ENCODE measurements at places on chromosomes 16 and 17.

- H3K27ac ChIP-seq, result no peak overlapping the region
- H3K4me1 ChIP-seq, result no peaks in the 10 kb centered on the region
- no peaks in the 10 kb centered on the region for H3K27me3 ChIP-seq
- H3K4me3 ChIP-seq, result no peak overlapping the region
Measured at GRCh38 chr17:79305768-79306423, 231.3 kb downstream of the ENGASE start.

GRCh38 chr17:80104956-80105375 lies 3.6 kb downstream of the GAA start:
- H3K4me3 ChIP-seq, result no peak overlapping the region
- peaks cover 3% of the 10 kb centered on the region for H3K36me3 ChIP-seq
- peaks cover 40% of the 10 kb centered on the region for H3K27me3 ChIP-seq
- peaks cover 27% of the 10 kb centered on the region for H3K4me1 ChIP-seq

DNA sequence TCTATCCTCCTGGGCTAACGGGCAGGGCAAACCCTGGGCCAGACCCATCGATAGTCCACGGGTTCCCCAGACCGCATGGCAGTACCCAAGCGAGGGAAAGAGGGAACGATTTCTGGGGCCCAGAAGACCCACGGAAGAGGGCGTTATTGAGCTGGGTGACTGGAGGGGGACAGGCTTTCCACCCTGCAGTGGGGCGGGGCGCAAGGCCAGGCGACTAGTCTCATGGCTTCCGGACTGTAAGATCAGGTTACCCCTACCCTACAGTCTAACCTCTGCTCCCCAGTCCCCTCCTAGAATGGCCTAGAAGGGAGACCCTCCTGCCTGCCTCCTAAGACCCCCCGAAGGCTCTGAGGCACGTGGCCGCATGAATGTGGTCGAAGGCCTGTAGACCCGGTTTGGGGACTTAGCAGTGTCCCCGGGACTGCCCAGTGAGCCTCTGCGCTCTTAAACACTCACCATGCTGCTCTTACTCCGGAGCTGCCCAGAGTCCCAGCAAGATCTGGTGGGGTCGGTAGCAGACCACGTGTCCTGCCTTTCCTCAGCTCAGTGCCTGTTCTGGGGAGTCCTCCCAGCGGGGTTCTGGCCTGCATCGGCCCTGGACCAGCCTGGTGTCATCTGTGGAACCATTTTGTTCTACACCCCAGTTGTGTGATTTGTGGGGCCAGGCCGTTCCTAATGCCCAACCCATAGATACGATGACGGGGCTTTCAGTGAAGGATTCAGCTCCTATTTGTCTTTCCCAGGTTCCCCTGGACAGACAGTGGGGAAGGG lies 13.2 kb upstream of the AURKB start:
- H3K27me3 ChIP-seq, result no peaks in the 10 kb centered on the region
- peak overlapping the region; percentile 97 for H3K27ac ChIP-seq
- DNase-seq, result peak; percentile 73
- peaks cover 16% of the 10 kb centered on the region for H3K4me1 ChIP-seq
- H3K4me3 ChIP-seq, result peak overlapping the region; percentile 93
- H3K36me3 ChIP-seq, result peaks cover 13% of the 10 kb centered on the region

DNA sequence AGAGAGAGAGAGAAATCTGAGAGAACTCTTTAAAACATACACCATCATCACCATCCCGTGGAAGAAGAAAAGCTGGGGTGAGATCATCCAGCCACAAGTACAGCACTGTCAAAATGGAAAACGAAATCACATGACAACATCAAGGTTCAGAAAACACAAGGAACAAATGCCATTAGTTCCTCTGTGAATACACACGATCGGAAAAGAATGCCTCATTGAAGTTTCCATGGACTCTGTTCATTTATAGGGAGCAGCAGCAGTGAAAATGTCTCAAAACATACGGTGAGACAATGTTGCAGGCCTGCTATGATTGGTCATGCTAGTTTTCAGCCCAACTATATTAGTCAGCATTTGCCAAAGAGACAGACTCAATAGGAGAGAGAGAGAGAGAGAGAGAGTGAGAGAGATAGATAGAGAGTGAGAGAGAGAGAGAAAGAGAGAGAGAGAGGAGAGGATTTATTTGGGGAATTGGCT lies 4.4 kb downstream of the CFAP97D1 start:
- peak; percentile 77 for DNase-seq
- H3K27ac ChIP-seq, result no peak overlapping the region
- H3K27me3 ChIP-seq, result peaks cover 3% of the 10 kb centered on the region
- no peaks in the 10 kb centered on the region for H3K36me3 ChIP-seq

DNA sequence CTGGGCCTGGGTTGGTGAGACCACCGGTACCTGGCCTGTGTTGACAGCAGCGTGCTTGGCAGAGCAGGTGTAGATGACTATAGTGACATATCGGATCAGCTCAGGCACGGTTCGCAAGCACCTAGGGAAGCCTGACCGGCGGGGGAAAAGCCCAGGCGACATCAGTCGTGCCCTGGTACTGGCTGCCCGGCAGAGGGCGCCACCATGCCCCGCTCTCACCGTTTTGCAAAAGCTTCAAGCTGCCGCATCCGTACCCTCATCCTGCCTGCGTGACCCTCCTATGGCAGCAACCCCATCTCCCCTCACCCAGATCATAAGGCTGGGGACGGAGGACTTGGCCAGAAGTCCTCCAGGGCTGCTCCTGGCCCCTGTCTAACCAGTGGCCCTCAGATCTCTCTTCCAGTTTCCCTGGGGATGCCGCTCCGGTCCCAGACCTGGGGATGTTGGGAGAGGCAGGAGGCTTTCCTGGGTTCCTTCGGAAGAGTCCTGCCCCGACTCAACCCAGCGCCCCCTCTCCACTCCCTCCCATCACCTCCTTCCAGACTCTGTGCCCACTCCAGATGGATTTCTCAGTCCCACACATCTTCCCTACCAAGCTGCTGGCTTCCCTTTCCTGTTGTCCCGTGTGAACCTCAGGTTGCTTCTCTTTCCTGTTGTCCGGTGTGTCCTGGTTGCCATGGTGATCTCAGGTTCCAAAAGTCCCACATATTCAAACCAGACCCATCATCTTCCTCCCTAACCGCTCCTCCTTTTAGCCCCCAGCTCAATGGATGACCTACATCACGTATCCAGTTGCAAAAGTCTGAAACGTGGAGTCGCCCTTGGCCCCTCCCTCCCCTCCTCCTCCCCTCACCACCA lies 13.7 kb downstream of the ALOX12B start:
- no peak overlapping the region for H3K27ac ChIP-seq
- peak; percentile 62 for DNase-seq
- no peaks in the 10 kb centered on the region for H3K36me3 ChIP-seq
- no peak overlapping the region for H3K4me3 ChIP-seq

DNA sequence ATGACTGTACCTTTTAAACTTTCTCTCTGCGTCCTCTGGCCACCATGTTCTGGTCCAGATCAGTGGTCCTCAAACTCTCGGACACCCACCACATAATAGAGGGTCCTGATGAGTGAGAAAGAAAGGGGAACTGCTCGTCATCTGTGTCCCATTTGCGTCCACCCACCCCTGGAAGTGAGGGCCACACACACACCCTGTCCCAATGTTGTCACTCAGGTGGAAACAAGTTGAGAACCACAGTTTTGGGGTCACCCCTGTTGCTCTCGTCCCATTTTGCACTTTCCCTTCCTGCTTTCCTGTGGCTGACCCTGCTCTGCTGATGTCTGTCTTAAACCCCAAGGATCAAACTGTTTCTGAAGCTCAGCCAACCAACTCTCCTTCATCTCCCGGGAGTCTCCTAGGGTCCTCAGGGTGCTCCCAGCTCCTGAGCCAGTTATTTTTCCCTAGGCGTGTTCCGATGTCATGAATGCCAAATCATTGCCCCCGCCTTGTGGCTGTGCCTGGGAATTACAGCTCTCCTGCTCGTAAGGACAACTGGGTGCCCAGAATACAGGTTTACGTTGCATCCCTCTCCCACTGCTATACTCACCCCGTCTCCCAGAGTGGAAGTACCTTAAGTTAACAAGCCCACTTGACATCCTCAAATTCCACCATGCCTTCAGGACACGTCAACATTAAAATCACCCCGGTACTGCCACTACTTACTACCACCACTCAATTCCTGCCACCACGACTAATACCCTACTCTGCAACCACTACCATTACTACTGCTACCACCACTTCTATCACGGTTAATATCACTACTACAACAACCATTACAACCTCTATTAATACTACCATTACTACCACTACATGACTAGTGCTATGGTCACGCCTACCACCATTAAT lies 26.0 kb upstream of the HNF1B start:
- peaks cover 4% of the 10 kb centered on the region for H3K4me1 ChIP-seq
- no peaks in the 10 kb centered on the region for H3K27me3 ChIP-seq
- peak; percentile 63 for DNase-seq
- H3K4me3 ChIP-seq, result no peak overlapping the region

DNA sequence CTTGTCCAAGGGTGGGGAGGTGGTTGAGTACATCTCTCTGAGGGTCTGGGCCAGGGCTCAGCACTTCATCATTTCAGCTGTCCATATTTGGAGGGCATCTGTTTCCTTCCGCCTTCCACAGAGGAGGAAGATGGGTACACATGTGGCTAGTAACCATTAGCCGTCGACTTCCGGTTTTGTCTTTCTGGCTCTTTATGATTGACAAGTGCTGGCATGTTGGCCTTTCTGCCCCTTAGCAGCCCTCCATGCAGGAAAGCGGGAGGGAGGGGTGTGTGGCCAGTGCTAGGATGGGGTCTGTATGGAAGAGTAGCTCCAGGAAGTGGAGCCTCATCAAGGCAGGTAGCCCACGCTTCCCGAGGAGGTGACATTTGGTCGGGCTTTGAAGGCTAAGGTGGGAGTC lies 69.6 kb downstream of the RAI1 start:
- no peak overlapping the region for H3K4me3 ChIP-seq
- no peak overlapping the region for H3K27ac ChIP-seq
- H3K36me3 ChIP-seq, result peaks cover 25% of the 10 kb centered on the region
- H3K4me1 ChIP-seq, result peaks cover 30% of the 10 kb centered on the region
- H3K27me3 ChIP-seq, result no peaks in the 10 kb centered on the region
- no peak for DNase-seq

DNA sequence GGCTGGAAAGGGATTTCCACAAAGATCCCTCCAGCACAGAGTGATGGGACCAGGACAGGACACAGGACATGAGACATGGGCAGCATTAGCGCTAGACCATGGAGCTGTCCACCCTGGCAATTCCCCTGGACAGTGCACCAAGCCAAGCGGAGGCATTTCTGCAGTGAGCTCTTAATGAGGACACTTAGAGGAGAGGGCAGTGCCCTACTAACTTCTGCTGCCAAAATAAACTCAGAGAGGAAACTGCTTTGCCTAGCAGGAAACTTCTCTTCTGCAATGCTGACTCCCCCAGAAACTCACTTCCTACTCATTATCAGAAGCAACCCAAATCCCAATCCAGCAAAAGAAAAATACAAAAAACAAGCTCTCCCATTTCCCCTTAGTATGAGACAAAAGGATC lies 119.2 kb downstream of the HS3ST2 start:
- H3K4me1 ChIP-seq, result no peaks in the 10 kb centered on the region
- H3K27me3 ChIP-seq, result peaks cover 29% of the 10 kb centered on the region
- no peak overlapping the region for H3K4me3 ChIP-seq
- no peak for DNase-seq
- no peak overlapping the region for H3K27ac ChIP-seq
- no peaks in the 10 kb centered on the region for H3K36me3 ChIP-seq

DNA sequence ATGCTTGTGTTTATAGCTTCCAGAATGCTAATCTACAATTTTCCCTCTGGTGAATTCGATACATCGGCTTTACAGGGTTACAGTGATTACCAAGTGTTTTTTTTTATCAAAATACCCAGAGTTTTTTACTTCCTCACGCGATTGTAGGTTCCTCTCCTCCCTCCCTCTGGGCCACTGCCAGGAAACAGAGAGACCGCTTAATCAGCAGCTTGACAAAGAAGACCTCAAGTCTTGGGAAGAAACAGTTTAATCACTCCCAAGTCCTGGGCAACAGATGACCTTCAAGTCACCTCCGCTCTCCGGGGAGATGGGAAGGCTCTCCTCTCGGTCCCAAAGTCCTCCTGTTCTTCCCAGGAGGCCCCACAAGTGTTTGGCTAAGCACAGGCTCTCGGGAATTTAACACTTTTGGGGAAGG lies 23.5 kb downstream of the SMTNL2 start:
- no peaks in the 10 kb centered on the region for H3K36me3 ChIP-seq
- peaks cover 20% of the 10 kb centered on the region for H3K27me3 ChIP-seq
- H3K4me3 ChIP-seq, result no peak overlapping the region
- H3K4me1 ChIP-seq, result peaks cover 27% of the 10 kb centered on the region
- DNase-seq, result peak; percentile 65

DNA sequence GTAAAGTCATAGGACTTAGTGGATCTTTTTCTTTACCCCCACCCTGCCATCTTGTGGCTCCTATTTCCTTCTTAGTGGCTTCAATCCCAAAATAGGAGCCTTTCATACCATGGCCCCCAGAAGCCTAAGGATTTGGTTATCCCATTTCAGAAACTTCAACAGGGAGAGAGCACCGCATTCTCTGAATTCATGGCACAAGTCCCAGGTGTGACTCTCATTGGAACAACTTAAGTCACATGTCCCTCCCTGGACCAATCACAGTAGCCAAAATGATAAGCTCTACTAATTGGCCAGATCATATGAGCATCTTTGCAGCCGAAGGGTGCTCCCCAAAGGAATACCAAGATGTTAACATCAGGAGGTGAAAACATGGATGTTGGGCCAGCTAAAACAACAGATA lies 43.2 kb downstream of the AXIN2 start:
- H3K4me1 ChIP-seq, result peaks cover 5% of the 10 kb centered on the region
- DNase-seq, result no peak
- no peaks in the 10 kb centered on the region for H3K36me3 ChIP-seq
- no peak overlapping the region for H3K4me3 ChIP-seq

DNA sequence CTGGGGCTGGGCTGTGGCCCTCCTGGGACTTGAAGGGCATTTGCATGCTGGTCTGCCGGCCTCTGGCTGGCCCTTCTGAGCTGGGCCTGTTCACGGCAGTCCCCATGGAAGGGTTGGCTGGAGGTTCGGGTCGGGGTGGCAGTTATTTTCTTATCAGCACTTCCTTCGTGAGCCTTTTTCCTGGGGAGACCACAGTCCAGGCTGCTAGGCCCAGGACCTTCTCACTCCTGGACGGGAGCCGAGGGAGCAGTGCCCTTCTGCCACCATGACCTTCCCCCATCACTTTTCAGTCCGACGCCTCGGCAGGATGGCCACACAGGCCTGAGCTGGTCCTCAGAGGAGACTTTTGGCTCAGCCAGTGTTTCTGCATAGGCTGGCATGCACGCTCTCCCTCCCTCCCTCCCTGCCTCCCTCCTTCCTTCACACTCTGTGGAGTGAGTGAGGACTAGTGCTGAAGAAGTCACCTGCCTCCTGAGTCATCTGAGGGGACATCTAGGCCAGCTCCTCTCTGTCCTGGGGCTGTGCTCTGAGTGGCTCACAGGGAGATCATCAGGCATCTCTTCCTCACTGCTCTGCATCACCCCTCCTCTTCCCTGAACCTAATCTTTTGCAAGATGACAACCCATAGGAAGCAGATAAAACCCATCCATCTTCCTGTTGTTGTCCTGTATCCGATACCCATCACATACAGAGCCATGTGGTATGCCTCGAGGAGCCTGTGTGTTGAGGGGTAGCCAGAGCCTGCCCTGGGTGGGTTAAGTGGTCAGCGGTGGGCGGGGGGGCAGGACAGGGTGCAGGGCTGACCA lies 109.7 kb downstream of the RAP1GAP2 start:
- peaks cover 17% of the 10 kb centered on the region for H3K36me3 ChIP-seq
- DNase-seq, result no peak
- H3K27me3 ChIP-seq, result peaks cover 41% of the 10 kb centered on the region
- H3K27ac ChIP-seq, result no peak overlapping the region

- H3K4me3 ChIP-seq, result no peak overlapping the region
- peaks cover 12% of the 10 kb centered on the region for H3K4me1 ChIP-seq
- peaks cover 25% of the 10 kb centered on the region for H3K36me3 ChIP-seq
- no peak overlapping the region for H3K27ac ChIP-seq
- no peaks in the 10 kb centered on the region for H3K27me3 ChIP-seq
Measured at GRCh38 chr16:30743716-30744115, 4.5 kb upstream of the PHKG2 start.
